ENCODE measurements at places on chromosomes 6 and 20.

- no peak for DNase-seq
These were observed 119.9 kb downstream of the TTLL2 start for GRCh38 chr6:167444602-167445346.

DNA sequence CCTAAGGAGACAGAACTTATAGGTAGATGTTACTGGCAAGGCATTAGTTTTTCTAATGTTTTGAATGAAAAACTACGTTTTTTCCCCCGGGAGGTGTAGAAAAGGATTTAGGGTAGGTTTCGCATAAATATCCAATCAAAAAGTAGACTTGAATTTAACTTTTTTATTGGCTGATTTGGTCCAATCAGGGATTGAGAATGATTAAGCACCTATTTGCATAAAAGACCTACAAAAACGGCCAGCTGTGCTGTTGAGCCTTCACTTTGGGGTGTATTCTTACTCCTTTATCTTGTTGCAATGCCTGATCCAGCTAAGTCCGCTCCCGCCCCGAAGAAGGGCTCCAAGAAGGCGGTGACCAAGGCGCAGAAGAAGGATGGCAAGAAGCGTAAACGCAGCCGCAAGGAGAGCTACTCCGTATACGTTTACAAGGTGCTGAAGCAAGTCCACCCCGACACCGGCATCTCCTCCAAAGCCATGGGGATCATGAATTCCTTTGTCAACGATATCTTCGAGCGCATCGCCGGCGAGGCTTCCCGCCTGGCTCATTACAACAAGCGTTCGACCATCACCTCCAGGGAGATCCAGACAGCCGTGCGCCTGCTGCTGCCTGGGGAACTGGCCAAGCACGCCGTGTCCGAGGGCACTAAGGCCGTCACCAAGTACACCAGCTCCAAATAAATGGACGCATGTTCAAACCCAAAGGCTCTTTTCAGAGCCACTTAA, 113.5 kb upstream of the BTN3A2 start:
- peak; percentile 92 for DNase-seq

GRCh38 chr6:21707524-21708319, 114.2 kb downstream of the SOX4 start:
- no peak for DNase-seq

GRCh38 chr6:117974914-117975627, 68.0 kb downstream of the SLC35F1 start:
- no peak for DNase-seq

GRCh38 chr20:38435555-38435939, 419 bp upstream of the SNHG17 start:
- no peak for DNase-seq

GRCh38 chr6:119446115-119446554, 96.6 kb upstream of the MAN1A1 start:
- DNase-seq: no peak

DNA sequence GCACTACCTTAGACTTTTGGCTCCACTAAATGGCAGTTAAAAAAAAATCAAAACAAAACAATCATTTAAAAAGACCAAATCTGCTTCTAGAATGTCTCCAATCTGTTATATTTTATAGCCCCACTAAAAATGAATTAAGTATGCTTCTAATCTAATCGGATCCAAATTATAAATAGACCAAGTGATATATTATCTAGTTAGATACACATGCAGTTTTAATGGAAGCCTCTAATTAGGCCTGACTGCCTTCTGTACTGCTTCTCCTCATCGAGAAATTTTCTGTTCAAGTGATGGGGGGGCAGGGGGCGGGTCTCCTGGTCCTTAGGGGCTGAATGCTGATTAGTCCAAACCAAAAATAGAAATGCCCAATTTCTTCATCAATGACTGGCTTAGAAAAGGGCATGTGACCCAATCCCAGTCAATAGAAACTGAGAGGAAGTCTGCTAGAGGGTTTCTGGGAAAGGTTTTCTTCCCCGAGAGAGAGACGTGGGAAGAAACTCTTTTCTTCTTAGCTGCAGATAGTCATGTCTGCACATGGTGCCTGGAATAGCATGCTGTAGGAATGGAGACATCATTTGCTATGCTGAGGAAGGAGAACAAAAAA, 6.9 kb downstream of the SESN1 start:
- DNase-seq: no peak

DNA sequence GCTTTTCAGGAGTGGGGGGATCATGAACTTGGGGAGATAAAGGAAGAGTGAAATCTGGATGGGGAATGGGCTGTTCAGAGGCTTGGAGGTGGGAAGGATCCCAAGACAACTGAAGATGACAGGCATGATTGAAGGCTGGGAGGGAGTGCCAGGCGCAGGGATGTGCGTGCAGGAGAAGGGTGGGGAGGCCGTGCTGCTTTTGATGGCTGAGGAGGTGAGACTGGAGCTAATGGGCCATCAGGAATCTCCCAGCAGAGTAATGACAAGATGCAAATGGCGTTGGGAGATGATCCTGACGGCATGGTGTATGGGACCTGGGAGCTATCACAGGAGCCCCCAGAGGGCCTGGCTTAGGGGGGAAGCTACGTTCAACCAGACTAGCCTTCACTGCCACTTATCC, 1.6 kb downstream of the CPNE5 start:
- DNase-seq: no peak

Measured in HFF-Myc (cell line).